Activated T-cell treated with anti-CD3 and anti-CD28 coated beads, Interleukin-2, amount 50 U/mL, for 72 hours (primary cell): ENCODE measurements at places on chromosomes 2 and 18. TPM values are rescaled to one million over a fixed set of nuclear protein-coding genes. Genes with fewer than 3 reads are reported as not detected.
A peak's percentile ranks its signal among the peaks of the same experiment; 100 is the strongest.

- no peak for DNase-seq
These were observed 158.0 kb upstream of the KLHL14 start for GRCh38 chr18:32930695-32931301.

The ARMC9 gene
- total RNA-seq: 2.1 TPM

GRCh38 chr2:40199771-40200170 lies 252.1 kb downstream of the SLC8A1 start:
- DNase-seq: no peak

DNA sequence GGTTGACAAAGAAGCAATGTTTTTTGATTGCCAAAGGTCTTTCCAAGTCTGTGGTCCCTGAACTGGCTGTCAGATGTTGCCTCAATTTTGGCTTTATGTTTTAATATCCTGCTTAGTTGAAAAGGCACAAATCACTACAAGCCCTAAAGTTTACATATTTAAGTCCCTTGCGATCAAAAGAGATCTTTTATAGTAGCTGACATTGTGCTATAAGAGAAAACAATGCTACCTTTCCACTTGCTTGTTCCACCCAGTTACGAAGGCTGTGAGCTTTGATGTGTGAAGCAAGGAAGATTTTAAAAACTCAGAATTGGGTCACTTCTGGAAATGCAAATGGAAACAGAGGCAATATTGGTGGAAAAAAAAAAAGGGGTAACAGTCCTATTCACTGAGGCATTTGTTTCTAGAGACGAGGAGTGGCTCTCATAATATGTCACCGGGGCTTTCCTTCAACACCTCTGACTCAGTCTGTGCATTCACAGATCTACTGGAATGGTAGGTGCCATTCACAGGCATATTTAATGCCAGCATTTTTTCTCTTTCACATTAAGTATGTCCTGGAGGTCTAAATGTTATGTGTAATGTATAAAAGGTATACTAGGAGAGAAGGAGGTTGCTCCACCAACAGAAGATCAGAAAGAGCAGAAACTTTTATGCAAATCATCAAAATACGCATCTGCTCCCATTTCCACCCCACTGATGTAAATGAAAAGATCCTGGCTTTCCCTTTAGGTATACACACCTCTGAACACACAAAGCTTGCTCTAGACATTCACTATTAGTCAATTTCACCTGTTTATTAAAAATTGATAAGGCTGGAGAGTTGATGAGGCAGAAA lies 91.8 kb downstream of the TGIF1 start:
- peak; percentile 54 for DNase-seq

GRCh38 chr2:24409700-24410556 lies 49.6 kb upstream of the ITSN2 start:
- peak; percentile 29 for DNase-seq

DNA sequence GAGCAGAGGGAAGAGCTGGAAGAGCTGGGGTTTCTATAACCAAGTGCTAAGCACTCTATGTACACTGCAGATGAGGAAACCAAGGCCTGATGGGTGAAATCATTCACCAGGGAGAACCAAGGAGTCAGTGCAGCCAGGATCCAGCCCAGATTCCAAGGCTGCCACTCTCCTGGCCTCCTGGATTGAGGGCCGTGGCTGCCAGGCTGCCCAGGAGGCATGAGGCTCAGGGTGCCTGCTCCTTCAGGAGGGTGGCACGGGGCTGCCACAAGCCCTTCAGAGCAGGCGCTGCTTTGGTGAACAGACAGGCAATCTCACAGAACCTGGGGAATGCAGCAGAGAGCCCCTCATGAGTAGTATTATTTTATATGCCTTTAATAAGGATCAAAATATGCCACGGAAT lies 293.7 kb upstream of the HDAC4 start:
- no peak for DNase-seq

The TET3 gene
- total RNA-seq: 19.7 TPM

DNA sequence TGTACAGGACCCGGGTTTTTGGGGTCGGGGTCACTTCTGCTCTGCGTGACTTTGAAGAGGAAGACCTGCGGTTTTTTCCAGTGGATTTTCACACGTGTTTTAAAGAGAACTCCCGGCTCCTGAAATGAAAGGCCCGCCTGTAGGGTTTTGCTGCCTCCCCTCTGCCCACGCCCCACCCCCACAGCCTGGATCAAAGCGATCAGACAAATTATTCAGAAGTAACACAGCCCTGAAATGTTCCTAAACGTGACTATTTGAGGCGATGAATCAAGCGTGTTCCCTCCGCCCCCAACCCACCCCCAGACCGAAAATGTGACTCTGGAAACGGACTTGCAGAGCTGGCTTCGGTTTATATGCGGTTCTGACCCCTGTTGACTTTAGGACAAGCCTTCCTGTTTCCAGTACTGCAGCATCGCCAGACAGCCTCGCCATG lies 28.7 kb upstream of the SMIM21 start:
- no peak for DNase-seq

DNA sequence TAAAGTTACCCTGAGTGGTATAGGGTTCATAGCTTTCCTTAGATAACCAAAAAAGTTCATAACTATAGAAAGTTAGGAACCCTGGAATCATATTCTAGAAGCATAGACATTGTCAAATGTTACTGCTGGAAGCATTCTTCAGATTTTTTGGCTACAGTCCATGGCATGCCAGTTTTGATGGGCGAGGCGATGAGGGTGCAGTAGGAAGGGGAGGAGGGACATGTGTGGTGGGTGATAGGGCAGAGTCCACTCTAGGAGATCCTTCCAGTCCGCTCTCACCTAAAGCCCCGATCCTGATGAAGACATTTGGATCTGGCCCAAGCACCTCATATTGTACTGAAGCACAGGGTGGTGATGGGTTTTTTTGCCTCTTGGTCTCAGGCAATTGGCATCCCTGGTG lies 91.8 kb downstream of the HRH4 start:
- no peak for DNase-seq

The NAT8 gene
- not detected for total RNA-seq

DNA sequence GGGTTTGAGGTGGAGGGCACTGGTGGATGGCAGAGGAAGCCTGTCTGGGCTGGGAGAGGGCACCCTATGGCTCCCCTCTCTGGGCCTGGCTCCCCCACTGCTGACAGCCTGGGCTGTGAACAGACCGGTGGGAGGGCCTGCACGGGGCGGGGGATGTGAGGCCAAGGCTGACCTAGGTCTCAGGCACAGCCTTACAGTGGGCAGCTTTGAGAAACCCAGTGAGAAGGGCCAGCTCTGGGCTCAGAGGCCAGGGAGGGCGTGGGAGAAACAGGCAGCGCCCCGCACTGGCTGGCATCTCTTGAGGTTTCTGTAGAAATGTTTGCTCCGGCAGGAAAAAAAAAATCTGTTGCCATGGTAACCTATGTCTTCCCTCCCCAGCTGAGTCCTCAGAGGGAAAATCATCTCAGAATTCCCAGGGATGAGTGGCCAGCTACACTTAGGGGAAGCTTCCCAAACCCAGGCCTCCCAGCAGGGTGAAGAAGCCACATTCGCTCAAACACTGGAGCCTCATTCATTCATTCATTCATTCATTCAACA lies 71.7 kb upstream of the TAF1B start:
- no peak for DNase-seq

DNA sequence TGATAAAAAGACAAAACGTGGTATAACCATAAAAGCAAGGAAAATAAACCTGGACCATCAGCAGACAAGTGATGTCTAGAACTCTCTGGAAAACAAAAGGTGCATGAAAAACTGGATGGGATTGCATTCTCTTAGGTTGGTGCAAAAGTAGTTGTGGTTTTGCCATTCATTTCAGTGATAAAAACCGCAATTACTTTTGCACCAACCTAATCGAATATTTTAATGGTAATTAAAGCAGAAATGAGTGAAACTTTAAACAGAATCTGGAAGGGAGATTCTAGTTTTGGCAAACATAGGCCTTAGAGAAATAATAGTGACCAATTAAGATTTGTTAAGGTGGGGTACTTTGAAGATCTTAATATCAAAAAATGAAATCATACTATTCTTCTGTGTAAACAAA lies 800.8 kb upstream of the GYPC start:
- DNase-seq: no peak

GRCh38 chr2:11433822-11434221 lies 32.1 kb downstream of the E2F6 start:
- DNase-seq: no peak

DNA sequence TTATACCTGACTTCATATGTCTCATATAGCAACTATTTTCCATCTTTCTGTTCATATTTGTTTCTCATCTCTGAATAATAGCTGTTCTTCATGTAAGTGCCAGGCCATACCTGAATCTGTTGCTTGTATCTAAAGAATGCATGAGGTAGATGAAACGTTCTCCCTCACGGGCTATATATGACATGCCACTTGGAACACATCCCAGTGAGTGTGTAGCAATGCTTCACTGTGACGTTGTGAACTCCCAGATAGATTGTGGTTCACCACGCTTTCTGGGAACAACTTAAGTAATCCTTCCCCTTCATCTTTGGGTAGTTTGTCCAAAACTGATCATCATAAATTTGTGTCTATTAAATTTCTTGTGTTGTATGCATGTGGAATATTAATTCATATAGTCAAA lies 60.1 kb downstream of the RDH14 start:
- DNase-seq: no peak

- DNase-seq: no peak
These were observed 171.5 kb downstream of the KCNS3 start for GRCh38 chr2:18050001-18050400.

The MAP3K19 gene
- total RNA-seq: not detected

DNA sequence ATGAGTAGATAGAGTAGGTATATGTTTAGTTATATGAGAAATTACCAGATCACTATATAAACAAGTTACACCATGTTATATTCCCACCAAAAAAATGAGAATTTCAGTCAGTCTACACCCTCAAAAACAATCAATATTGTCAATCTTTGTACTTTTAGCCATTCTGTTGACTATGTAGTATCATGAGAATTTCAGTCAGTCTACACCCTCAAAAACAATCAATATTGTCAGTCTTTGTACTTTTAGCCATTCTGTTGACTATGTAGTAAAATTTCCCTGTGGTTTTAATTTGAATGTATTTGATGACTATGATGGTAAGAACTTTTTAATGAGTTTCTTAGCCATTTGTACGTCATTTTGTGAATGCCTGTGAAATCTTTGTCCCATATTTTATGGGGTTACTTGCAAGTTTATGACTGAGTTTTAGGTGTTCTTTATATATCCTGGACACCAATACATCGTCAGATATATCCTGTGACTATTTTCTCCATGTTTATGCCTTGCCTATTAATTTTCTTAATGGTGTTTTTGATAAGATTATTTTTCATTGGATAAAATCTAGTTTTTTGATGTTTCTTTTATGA lies 528.4 kb upstream of the SPHKAP start:
- DNase-seq: no peak

The COL4A4 gene
- total RNA-seq: 0.16 TPM

- DNase-seq: no peak
These were observed 7.2 kb upstream of the CYBRD1 start for GRCh38 chr2:171514908-171515582.

GRCh38 chr2:44651974-44652373 lies 289.5 kb upstream of the SIX3 start:
- DNase-seq: no peak

- no peak for DNase-seq
These were observed 20.0 kb downstream of the ELP2 start for GRCh38 chr18:36149514-36150289.

The SEMA4F gene
- 9.7 TPM for total RNA-seq

GRCh38 chr2:148802448-148803220 lies 72.4 kb upstream of the KIF5C start:
- DNase-seq: no peak

GRCh38 chr2:149885946-149886345 lies 298.4 kb upstream of the MMADHC start:
- DNase-seq: no peak

DNA sequence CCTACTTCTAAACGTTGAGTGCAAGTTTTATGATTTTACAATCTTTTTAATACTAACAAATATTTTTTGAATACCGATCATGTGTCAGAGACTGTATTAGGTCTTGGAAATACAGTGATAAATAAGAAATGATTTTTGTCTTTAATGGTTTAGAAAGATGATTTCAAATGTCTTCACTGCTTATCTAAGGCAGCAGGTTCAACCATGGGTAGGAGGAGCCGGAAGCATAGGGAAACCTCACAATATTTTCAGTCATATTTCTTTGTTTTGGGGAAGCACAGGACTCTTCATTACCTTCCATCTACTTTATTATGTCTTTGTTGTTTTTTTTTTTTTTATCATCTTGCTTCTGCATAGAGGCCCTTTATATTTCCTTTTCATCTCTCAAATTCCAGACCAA lies 165.2 kb upstream of the EPC2 start:
- DNase-seq: no peak

DNA sequence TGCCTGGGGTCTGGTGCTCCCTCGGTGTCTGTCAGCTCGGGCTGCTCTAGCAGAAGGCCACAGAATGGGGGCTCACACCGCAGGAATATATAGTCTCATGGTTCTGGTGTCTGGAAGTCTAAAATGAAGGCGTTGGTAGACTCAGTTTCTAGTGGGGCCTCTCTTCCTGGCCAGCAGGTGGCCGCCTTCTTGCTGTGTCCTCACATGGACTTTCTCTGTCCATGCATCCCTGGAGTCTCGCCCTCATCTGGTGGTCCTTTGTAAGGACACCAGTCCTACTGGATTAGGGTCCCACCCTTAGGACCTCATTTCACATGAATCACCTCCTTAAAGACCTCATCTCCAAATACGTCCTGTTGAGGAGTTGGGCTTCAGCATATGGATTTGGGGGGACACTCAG lies 65.7 kb downstream of the RRM2 start:
- DNase-seq: no peak

GRCh38 chr2:215579809-215580208 lies 143.9 kb upstream of the FN1 start:
- DNase-seq: no peak

- DNase-seq: no peak
These were observed 66.8 kb upstream of the SPRED2 start for GRCh38 chr2:65499216-65499615.

The HOXD8 gene
- not detected for total RNA-seq

DNA sequence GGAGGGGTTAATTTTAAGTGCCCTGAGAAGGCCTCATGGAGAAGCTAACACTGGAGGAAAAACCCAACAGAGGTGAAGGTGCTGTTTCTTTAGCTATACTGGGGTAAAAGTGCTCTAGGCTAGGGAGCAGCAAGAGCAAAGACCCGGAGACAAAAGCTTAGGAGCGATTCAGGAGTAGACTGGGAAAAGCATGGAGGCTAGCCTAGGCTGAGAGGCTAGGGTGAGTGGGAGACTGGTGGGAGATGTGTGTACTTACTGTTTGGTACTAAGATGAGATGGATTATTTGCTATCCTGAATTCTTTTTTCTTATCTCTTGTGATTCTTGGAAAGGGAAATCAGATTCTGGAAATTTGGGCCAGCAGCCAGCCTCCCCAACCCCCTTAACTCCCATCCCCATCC lies 2.0 kb downstream of the GIGYF2 start:
- no peak for DNase-seq

The LRRC30 gene
- total RNA-seq: not detected

The LINC00305 gene
- not detected for total RNA-seq

The EMILIN1 gene
- 0.36 TPM for total RNA-seq

The AP1S3 gene
- total RNA-seq: 5.6 TPM
